ENCODE measurements at places on chromosomes 5 and 9. TPM values are rescaled to one million over a fixed set of nuclear protein-coding genes. Genes with fewer than 3 reads are reported as not detected.

GRCh38 chr5:77972469-77973252 lies 196.5 kb upstream of the TBCA start:
- peaks cover 7% of the 10 kb centered on the region for H3K4me1 ChIP-seq
- H3K4me3 ChIP-seq: peak overlapping the region; percentile 59
- peak; percentile 44 for DNase-seq
- no peak overlapping the region for H3K27ac ChIP-seq

DNA sequence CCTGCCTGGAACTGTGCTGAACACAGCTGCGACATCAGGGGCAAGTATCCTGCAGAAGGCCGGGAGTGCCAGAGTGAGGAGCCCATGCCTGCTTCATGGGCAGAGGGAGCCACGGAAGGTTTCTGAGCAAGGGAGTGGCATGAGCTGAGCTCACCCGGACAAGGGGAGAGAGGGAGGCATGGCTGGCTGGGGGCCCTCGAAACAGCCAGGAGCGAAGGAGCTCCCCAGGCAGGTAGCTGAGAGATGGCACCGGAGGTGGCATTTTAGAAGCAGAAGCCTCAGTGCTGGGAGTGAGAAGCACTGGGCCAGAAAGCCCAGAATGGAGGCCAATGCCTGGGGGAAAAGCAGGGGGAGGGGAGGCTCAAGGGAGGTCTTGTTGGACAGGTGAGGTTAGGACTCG lies 56.9 kb upstream of the SARDH start:
- H3K4me3 ChIP-seq: no peak overlapping the region
- DNase-seq: no peak
- H3K27me3 ChIP-seq: no peaks in the 10 kb centered on the region
- H3K4me1 ChIP-seq: no peaks in the 10 kb centered on the region
- H3K36me3 ChIP-seq: no peaks in the 10 kb centered on the region
- H3K27ac ChIP-seq: no peak overlapping the region

Gene CDH9
- not detected for total RNA-seq

GRCh38 chr5:126414874-126415502 lies 8.2 kb upstream of the GRAMD2B start:
- no peaks in the 10 kb centered on the region for H3K36me3 ChIP-seq
- H3K4me3 ChIP-seq: no peak overlapping the region
- peaks cover 4% of the 10 kb centered on the region for H3K4me1 ChIP-seq

Gene OR1J2
- not detected for total RNA-seq

All from activated CD4-positive, alpha-beta memory T cell treated with anti-CD3 and anti-CD28 coated beads for 36 hours (primary cell).